ENCODE measurements at places on chromosomes 7 and 10.

DNA sequence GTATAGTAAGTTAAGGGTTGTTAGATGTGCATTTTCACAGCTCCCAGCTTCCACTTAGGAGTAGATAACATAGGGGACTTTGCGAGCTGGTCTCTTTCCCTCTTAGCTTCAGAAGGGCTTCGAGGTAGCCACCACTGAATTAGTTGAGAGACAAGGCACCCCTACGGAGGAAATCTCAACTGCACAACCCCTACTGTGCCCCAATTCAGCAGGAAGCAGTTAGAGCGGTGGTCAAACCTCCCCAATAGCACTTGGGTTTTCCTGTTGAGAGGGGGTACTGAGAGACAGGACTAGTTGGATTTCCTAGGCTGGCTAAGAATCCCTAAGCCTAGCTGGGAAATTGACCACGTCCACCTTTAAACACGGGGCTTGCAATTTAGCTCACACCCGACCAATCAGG is 1.1 kb upstream of the HERPUD2 start:
- no peak for DNase-seq

- DNase-seq = no peak
These were observed 112.1 kb downstream of the GALNT11 start for GRCh38 chr7:152137476-152138025.

DNA sequence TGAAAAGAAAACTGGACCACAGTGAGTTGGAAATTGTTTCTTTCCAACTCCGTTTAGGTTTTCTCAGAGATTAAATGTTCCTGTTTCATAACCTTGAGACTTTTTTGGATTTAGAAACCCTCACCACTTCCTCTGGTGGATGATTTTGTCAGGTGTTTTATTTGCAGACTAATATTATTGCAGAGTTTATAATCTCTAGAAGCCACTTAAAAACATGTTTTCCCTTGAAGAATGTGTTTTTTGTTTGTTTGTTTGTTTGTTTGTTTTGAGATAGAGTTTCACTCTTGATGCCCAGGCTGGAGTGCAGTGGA is 520 bp upstream of the MICU1 start:
- no peak for DNase-seq

GRCh38 chr7:94697035-94697974 is 41.4 kb upstream of the SGCE start:
- DNase-seq = no peak

DNA sequence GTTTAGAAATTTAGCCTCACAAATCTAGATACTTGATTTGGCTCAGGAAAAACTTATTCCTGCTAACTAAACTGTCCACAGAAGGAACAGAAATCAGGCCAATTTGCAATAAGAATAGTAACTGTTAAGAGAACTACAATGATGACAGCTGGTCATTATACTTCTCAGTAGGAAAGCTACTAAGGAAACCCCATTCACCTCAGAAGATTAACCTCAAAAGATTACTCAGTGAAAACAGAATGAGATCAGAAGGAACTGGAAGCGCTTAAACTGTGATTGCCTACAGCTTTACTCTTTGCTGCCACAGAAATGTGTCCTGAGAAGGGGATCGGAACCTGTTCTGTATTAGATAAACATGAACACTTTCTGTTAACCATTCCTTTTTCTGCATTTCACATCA is 24.3 kb upstream of the DNAJB12 start:
- DNase-seq = no peak

GRCh38 chr10:117868151-117868550 is 178.6 kb downstream of the RAB11FIP2 start:
- DNase-seq = no peak

DNA sequence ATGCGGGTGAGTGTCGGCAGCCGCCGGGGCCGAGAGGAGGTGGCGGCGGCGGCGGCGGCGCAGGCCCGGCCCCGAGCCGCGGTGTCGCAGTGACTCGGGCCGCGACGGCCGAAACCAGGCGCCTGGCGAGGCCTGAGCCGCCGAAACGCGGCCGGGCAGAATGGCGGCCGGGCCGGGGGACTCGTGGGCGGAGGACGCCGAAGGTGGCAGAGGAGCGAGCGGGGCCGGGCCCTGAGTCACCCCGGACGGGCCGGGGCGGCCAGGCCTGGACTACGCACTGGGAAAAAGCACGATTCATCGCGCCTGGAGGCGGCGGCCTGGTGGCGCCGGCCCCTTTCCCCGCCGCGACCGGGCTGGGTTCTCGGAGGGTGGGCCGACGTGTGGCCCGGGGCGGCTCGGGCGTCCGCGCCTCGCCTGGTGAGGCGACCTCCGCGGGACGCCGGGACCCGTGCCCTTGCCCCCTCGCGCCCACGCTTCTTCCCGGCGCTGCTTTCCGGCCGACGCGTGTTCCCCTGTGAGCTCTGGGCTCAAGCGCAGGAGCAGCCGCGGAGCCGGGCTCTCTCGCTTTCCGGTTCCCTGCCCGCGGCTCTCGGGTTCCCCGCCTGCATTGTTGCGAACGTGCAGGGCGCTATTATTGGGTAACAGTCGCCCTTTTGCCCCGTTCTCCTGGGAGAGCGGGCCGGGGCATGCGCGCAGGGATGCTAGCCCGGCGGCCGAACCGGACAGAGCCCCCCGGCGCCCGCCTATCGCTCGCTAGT is 500 bp downstream of the CUL1 start:
- no peak for DNase-seq

DNA sequence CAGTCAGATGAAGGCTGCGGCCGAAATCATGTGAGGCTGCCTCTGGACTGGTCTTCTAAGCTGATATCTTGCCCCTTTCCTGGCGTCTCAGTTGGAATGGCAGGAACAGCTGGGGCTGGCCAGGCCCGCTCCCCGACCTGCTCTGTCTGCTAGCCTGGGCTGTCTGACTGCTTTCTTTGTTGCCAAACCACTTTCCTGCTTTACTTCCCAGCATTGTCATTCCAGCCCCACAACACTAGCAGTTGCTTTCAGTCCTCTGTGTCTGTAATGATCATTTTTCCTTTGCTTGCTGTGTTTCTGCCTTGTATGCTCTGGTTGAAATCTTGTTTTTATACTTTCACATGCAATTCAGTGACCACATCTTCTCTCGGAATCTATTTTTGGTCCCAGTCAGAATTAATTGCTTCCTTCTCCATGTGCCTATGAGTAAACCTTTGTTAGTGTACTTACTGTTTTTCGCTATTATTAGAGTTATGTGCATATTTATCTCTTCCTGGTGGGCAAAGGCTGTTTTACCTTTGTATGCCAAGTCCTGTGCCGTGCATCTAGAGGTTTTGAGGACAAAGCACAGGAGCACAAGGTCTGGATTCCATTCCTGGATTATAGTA is 21.6 kb downstream of the PRPF18 start:
- no peak for DNase-seq

- DNase-seq = no peak
These were observed 101.1 kb downstream of the RAB11FIP2 start for GRCh38 chr10:117945651-117946050.

DNA sequence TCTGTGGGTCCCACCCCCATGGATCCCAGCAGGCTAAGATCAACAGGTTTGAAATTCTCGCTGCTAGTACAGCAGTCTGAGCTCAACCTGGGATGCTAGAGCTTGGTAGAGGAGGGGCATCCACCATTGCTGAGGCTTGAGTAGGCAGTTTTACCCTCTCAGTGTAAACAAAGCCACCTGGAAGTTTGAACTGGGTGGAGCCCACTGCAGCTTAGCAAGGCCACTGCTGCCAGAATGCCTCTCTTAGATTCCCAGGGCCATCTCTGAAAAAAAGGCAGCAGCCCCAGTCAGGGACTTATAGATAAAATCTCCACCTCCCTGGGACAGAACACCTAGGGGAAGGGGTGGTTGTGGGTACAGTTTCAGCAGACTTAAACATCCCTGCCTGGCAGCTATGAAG is 190.0 kb upstream of the CACNA2D1 start:
- DNase-seq = no peak

DNA sequence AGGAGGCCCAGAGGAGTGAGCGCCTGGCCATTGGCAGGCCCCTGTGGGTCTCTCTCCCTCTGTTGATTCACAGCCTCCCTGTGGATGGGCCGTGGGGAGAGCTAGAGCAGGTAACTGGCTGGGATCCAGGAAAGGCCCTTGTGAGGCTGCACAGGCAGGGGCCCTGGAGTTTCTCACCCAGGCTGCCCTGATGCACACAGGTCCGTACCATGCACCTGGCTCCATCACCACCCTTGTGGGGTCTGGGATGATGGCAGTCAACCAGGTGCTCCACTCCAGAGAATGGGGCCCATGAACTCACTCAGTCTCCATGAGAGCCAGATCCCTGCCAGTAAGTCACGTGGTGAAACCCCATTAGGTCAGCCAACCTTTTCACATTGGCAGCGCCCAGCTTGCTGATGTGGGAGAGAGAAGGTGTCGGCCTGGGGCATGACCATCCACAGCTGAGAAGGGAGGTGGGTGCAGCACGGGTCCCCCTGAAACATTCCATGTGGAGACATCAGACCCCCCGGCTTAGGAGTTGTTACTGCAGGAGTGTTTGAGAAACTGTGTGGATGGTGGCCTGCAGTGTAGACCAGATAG is 320.8 kb downstream of the ADARB2 start:
- DNase-seq = no peak

DNA sequence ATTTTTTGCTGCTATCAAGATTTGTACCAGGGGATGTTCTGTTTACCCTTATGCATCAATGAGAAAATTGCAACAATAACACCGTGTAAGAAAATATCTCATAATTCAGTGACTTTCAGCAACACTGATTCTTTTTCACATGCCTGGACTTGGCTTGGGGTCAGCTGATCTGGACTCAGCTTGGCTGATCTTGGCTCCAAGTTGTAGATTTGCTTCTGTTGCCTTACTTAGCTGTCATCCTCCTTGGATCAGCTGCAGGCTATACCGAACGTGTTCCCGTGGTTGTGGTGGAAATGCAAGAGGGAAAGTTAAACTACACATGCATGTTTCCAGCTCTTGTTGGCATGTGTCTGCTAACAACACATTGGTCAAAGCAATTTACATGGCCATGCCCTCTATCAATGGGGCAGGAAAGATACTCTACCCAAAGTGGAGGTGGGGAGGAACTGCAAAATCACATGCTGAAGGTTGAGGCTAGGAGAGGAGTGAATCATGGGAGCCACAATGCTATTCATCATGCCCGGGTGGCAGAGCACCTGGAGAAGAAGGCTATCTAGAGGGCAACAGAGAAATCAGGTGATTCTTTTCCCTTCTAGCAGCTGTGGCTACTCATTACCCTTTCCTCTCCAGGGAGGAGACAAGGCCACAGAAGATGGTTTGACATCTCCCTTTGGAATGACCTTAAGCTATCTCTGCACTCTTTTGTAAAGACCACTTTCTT is 1276.3 kb upstream of the AUTS2 start:
- no peak for DNase-seq

Measured in activated CD8-positive, alpha-beta memory T cell treated with anti-CD3 and anti-CD28 coated beads for 1 hour (primary cell).